ENCODE measurements at places on chromosomes 5 and 9.

DNA sequence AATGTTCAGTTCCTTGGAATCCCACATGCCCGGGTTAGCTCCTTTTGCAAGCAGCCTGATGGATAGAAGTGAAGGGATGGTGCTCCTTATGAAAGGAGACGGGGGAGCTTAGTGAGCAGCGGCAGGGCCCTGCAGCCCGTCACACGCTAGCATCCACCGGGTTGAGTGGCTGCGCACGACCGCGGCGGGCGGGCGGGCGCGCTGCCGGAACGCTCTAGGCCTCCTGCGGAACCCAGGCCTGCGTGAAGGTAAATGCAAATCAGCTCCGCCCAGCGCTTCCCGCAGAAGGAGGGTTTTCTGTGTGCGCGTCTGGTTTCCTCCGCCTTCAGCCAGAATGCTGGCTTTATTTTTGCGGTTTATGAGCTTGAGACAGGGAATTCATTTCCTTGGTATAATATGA, 19.8 kb downstream of the IL12B start:
- no peak for DNase-seq

- no peak for DNase-seq
Observed at GRCh38 chr9:120642129-120642770, 62.3 kb upstream of the CDK5RAP2 start.

GRCh38 chr9:94817291-94818177, 91.0 kb downstream of the AOPEP start:
- DNase-seq: no peak

- DNase-seq: peak; percentile 84
Observed at GRCh38 chr9:38284588-38285051, 107.9 kb upstream of the ALDH1B1 start.

DNA sequence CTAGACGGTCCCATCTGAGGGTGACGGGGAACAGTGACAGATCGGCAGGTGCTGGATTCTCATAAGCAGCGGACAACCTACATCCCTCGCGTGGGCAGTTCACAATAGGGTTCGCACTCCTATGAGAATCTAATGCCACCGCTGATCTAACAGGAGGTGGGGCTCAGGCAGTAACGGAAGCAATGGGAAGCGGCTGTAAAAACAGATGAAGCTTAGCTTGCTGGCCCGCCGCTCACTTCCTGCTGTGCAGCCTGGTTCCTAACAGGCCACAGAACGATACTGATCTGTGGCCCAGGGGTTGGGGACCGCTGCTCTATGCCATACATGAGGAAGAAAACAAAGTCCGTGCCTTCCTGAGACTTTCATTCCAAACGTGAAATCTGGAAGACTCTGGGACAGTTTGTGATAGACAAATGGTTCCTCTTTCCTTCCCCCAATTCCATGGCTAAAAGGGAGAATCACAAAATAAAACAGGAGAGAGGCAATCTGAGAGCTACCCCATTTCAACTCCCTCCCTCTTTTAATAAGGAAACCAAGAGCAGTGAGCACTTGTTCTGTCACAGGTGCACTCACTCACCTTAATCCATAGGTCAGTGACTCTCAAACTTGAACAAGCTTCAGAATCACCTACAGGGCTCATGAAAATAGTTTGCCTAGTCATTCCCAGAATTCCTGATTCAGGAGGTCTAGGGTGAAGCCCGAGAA, 12.1 kb downstream of the PDCL start:
- DNase-seq: no peak

DNA sequence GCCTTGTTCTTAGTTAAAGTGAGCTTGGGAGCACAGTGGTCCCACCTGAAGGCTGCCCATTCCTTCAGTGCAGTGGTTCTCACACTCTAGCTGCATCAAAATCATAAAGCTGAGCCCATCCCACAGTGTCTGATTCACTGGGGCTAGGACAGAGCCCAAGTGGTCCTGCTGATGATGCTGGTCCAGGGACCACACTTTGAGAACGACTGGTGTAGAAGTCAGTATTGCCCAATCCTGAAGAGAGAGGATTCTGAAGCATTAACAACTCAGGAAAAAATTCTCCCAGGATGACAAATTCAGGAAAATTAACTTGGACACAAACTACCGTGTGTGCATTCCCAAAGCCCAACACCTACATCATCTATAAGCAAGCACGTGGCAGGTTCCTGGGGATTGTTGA, 176.2 kb downstream of the GABBR2 start:
- no peak for DNase-seq

- DNase-seq: no peak
Observed at GRCh38 chr9:123407217-123407851, 51.3 kb downstream of the CRB2 start.

GRCh38 chr5:51544031-51544785, 161.0 kb downstream of the ISL1 start:
- DNase-seq: no peak

DNA sequence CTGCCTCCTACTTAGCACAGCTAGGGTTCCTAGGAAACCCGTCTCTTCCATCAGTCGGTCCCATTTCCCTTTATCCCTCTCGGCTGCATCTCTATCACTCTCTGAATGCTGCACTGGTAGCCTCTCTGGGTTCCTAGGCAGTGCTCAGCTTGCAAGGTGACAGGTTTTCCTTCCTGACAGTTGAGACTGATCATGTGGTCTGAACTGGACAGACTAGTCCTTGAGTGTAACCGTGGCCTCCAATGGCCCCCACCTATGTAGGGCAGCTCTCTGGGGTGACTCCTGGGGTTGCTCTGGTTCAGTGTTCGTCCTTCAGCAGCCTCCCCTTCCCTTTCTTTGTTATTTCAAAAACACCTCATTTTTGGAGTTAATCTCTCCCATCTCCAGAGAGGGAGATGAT, 3.8 kb downstream of the TMEM8B start:
- DNase-seq: no peak

- DNase-seq: no peak
Observed at GRCh38 chr5:152188251-152188650, 216.8 kb downstream of the NMUR2 start.

DNA sequence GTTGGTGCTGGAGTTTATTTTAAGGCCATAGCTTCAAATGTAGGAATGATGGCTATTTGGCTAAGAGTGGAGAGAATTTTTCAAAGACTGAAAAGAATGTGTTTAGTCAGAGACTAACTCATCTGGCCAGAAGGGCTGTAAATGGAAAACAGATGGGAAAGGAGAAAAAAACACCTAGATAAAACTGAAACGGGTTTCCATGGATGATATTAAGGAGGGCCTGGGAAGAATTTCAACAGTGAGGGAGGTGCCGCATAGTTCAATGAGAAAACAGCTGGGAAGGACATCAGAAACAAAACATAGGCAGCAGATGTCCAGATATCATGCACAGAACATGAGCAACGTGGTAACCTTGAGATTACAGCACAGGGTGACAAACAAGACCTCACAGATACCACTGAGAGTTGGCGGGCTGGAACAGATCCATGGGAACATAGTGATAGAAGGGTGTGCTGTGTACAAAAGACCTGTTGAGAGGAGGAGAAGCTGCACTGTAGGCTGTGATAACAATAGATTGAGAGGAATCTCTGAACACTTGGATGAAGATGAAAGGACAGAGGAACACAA, 31.2 kb upstream of the RAD23B start:
- no peak for DNase-seq

- no peak for DNase-seq
Observed at GRCh38 chr9:137482094-137482781, 23.1 kb upstream of the NSMF start.

DNA sequence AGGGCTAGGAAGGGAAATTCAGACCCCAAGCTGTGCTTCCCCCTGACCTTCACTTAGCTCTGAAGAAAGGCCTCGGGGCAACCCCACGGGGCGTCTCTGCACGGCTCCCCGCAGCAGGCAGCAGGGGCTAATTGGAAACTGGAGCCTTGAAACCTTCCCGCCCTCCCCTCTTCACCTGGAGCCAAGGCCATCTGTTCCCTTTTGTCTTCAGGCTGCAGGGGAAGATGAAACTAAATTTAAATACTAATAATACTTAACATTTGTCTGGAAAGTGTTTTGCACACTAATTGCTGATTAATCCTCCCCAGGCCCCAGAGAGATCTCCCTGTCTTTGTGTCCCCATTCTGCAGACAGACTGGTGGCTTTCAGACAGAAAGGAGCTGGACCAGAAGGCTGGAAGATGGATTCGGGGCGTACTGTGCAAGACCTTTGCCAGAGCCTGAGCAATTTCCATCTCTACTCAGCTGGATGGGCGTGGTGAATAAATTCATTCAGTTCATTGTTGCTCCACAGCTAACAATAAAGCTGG, 34.1 kb upstream of the CPLX2 start:
- DNase-seq: no peak

DNA sequence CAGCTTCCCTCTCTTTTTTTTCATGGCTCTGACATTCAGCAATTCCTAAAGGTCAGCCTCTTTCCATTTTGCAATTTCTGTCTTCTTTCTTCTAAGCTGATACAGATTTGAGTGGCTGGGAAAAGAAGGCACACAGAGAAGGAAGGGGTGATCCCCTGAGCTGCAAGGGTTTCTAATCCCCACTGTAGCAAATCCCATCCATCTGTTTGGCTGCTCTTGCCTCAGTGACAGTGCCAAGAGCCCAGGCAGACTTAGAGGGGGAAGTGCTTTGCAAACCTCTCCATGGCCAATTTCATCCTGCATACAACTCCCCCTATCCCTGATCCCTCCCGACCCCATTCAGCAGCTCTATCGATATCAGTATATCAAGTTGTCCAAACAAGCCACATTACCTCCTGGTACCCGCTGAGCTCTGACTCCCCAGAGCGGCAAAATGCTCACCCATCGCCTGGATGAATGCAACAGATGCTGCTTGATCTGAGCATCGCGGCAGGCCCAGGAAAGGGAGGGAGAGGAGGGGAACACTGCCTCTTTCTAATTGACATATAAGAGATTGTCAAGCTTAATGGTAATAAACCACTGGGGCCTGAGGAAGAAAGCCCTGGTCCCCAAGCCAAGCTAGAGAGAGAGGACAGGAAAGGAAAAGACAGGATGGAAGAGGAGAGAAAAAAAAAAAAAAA, 268.9 kb downstream of the ASTN2 start:
- DNase-seq: no peak

DNA sequence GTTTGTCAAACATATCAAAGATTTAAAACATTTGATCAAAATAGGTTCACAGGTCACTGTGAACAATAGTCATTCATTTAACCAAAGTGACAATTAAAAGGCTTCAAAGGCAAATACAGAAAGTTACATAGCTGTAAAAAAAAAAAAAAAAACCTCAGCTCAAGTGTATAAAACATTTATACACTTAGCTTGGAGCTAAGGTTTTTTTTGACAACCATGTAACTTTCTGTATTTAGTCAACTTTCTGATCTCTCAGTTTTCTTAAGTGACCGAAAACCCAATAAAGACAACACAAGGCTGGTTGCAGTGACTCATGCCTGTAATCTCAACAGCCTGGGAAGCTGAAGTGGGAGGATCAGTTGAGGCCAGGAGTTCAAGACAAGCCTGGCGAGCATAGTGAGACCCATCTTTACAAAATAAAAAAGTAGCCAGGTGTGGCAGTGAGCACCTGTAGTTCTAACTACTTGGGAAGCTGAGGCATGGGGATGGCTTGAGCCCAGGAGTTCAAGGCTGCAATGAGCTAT, 16.4 kb upstream of the UBTD2 start:
- no peak for DNase-seq

DNA sequence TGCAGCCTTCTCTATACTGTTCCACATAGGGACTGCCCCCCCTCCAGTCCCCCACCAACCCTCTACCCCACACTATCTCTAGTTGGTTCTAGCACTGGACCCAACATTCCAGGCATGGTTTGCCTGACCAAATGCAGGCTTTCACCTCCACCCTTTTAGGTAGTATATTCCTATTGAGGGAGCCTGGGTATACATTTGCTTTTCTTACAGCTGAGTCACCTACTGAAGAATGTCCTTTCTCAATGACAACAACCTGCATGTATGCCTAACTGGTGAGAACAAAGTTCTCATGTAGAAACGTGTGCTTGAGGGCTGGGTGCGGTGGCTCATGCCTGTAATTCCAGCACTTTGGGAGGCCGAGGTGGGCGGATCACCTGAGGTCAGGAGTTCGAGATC, 8.2 kb downstream of the TNIP1 start:
- DNase-seq: no peak

GRCh38 chr5:131914472-131914871, 31.0 kb downstream of the MEIKIN start:
- DNase-seq: no peak

GRCh38 chr5:31982621-31983020, 191.5 kb downstream of the GOLPH3 start:
- no peak for DNase-seq

- no peak for DNase-seq
Observed at GRCh38 chr5:3852161-3852916, 256.7 kb downstream of the IRX1 start.

DNA sequence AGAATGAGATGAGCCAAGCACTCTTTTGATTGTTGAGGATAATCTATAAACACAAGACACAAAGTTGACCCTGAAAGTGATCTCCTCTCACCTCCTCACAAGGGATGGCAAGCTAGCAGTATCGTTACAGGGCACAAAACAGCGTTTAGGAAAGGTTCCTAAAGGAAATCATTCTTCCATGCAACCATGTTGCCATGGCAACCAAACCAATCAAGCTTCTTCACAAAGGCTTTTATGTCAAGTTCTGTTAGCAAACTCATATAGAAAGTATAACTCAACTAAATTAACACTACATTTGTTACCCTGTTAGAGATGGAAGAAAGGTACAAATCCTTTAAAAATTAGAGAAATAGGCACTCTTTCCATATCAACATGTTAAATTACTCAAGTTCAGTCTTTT, 1016.8 kb upstream of the DMAC1 start:
- no peak for DNase-seq

- no peak for DNase-seq
Observed at GRCh38 chr5:2201832-2202231, 319.1 kb upstream of the IRX4 start.

- no peak for DNase-seq
Observed at GRCh38 chr9:79652598-79652997, 80.8 kb downstream of the TLE4 start.

DNA sequence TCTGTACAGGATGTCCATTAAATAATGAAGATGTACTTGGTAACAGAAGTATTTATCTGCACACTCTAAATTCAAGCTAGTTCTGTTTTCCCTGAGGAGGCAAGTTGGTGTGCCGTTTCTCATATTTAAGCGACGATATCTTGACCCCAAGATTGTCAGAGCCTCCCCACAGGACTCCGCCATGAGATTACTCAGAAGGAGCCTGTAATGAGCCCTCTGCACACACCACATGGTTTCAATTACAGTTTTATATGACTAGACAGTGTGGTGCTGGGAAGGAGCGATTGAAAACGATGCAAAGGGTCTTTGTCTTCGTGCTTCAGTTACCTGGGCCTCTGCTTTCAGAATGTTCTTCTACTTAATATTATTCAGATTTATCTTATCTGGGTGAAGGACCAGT, 840.4 kb upstream of the WWC1 start:
- DNase-seq: no peak

Data from NCI-H1417 treated with DMSO at 0.1 percent for 48 hours (cell line).